ENCODE measurements at places on chromosomes 1 and 21.

- DNase-seq, result no peak
These were observed 33.9 kb downstream of the EIF2D start for GRCh38 chr1:206578068-206578977.

- DNase-seq, result no peak
These were observed 466.4 kb downstream of the NPHP4 start for GRCh38 chr1:5525597-5526384.

- DNase-seq, result peak; percentile 47
These were observed 14.6 kb downstream of the POLR3GL start for GRCh38 chr1:145978854-145979745.

- no peak for DNase-seq
These were observed 63.1 kb downstream of the LAMC2 start for GRCh38 chr1:183248989-183249691.

GRCh38 chr1:208241512-208241911 lies 2.7 kb downstream of the PLXNA2 start:
- DNase-seq, result no peak

- no peak for DNase-seq
These were observed 42.5 kb upstream of the POFUT2 start for GRCh38 chr21:45330075-45330781.

DNA sequence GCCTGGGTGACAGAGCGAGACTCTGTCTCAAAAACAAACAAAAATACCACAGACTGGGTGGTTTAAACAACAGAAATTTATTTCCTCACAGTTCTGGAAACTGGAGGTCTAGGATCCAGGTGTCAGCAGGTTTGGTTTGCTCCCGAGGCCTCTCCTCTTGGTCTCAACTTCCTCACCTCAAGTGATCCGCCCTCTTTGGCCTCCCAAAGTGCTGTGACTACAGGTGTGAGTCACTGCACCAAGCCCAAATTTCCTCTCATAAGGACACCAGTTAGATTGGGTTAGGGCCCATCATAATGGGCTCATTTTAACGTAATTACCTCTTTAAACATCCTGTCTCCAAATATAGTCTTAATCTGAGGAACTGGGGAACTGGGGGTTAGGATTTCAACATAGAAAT lies 35.5 kb downstream of the MFSD2A start:
- DNase-seq, result no peak

- no peak for DNase-seq
These were observed at the start of gene STYXL2 for GRCh38 chr1:167093846-167094516. Gene STYXL2 (plus strand): TSS chr1:167094075. CDS start chr1:167094850, 775 bp downstream.

GRCh38 chr1:100706856-100707255 lies 12.7 kb upstream of the VCAM1 start:
- DNase-seq, result no peak

GRCh38 chr1:195866781-195867222 lies 741.4 kb downstream of the KCNT2 start:
- no peak for DNase-seq

- peak; percentile 36 for DNase-seq
These were observed 60.2 kb upstream of the ID3 start for GRCh38 chr1:23619299-23620188.

DNA sequence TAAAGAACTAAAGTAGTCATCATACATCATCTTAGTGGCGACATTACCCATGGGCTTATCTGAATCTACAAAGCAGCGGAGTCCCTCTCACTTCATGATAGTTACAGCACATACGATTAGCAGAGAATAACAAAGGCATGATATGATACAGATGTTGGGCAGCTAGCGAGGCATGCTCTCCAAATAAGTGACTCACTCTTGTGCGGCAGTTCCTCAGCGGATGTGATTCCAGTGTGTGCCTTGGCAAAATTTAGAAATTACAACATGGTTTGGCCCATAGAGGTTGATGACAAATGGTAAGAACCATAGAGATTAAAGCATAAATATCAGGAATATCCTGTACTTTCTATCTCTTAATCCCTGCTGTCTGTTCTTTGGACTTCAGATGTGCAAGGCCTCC lies 48.1 kb upstream of the PAXBP1 start:
- no peak for DNase-seq

DNA sequence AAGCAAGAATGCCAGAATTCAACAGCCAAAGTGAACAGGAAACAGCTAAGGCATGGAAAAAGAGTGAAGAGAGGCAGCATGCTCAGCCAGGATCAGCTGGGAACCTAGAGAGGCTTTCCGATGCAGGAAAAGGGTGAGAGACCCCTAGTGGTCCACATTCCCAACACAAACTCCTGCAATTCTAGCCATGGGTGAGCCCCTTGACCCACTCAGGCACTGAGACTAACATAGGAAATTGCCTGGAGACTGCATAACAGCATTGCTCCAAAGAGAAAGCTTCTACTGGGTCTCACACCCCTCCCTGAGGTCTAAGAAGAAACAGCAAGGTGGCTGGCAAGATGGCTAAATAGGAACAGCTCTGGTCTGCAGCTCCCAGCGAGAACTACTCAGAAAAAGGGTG lies 123.2 kb downstream of the LHX8 start:
- no peak for DNase-seq

DNA sequence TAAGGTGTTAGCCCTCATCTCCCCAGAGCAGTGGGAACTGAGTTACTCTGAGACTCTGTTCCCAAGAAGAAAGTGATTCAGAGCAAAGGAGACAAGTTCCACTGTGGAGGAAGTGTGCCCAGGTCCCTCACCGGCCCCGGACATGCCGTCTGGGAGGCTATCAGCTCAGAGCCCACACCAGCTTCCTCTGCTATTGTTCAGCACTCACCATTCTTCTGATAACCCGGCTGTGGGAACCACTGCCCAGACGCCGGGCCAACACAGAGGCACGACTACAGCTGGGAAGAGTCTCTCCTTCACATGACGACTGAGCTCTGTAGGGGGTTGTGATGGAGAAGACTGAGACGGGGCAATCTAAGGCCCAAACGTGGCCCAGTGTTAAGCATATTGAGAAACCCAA lies 34.2 kb upstream of the GJA5 start:
- no peak for DNase-seq

- no peak for DNase-seq
These were observed 24.1 kb downstream of the PTGFRN start for GRCh38 chr1:116933606-116934515.

GRCh38 chr1:34928699-34929496 lies 552 bp downstream of the DLGAP3 start:
- DNase-seq, result no peak

GRCh38 chr21:36992671-36993070 lies 13.8 kb upstream of the RIPPLY3 start:
- DNase-seq, result no peak

- no peak for DNase-seq
These were observed 1.9 kb upstream of the DYRK1A start for GRCh38 chr21:37364722-37365121.
